ENCODE measurements at places on chromosomes 6 and 20. TPM values are rescaled to one million over a fixed set of nuclear protein-coding genes. Genes with fewer than 3 reads are reported as not detected.

Gene TBXT
- total RNA-seq = not detected

Gene CST4
- not detected for total RNA-seq

Gene FHL5
- not detected for total RNA-seq

Gene PTCRA
- not detected for total RNA-seq

Gene WFDC2
- not detected for total RNA-seq

Gene ZNF512B
- total RNA-seq = 7.9 TPM

Gene ZSCAN23
- 12.0 TPM for total RNA-seq

Gene SLC22A1
- total RNA-seq = 0.09 TPM

Gene DEFB132
- not detected for total RNA-seq

Gene SLC52A3
- not detected for total RNA-seq

Gene PNLDC1
- not detected for total RNA-seq

Gene VEGFA
- total RNA-seq = 163 TPM

Gene IPCEF1
- 1.3 TPM for total RNA-seq
